ENCODE measurements at places on chromosomes 1 and 21. TPM values are rescaled to one million over a fixed set of nuclear protein-coding genes. Genes with fewer than 3 reads are reported as not detected.
A peak's percentile ranks its signal among the peaks of the same experiment; 100 is the strongest.

HAO2 gene
- not detected for total RNA-seq

ETV3L gene
- total RNA-seq: not detected

GRHL3 gene
- not detected for total RNA-seq

SH2D5 gene
- total RNA-seq: 2.7 TPM

POLR3C gene
- total RNA-seq: 59.2 TPM

HUNK gene
- total RNA-seq: 0.54 TPM

GPX7 gene
- total RNA-seq: 31.1 TPM

SLC30A2 gene
- not detected for total RNA-seq

C1orf53 gene
- total RNA-seq: 0.54 TPM

CFAP107 gene
- not detected for total RNA-seq

USH2A gene
- total RNA-seq: not detected

TNFRSF8 gene
- total RNA-seq: 2.6 TPM

DNA sequence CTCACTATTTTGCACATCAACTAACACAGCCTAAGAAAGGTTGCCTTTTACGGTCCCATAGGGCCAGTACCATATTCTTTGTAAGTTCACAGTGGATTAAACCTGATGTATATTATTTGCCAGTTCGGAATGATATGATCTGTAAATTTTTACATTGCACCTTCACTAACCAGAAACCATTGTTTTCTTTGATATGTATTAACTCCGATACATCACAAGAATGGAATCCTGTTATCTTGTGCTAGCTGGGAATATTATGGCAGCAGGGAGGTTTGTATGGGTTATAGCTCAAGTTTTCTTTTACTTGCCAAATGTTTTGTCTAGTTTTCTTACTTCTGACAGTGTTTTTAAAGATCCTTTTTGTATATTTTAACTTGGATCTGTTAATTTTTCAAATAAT, 51.4 kb upstream of the S1PR1 start:
- no peak for DNase-seq

DNA sequence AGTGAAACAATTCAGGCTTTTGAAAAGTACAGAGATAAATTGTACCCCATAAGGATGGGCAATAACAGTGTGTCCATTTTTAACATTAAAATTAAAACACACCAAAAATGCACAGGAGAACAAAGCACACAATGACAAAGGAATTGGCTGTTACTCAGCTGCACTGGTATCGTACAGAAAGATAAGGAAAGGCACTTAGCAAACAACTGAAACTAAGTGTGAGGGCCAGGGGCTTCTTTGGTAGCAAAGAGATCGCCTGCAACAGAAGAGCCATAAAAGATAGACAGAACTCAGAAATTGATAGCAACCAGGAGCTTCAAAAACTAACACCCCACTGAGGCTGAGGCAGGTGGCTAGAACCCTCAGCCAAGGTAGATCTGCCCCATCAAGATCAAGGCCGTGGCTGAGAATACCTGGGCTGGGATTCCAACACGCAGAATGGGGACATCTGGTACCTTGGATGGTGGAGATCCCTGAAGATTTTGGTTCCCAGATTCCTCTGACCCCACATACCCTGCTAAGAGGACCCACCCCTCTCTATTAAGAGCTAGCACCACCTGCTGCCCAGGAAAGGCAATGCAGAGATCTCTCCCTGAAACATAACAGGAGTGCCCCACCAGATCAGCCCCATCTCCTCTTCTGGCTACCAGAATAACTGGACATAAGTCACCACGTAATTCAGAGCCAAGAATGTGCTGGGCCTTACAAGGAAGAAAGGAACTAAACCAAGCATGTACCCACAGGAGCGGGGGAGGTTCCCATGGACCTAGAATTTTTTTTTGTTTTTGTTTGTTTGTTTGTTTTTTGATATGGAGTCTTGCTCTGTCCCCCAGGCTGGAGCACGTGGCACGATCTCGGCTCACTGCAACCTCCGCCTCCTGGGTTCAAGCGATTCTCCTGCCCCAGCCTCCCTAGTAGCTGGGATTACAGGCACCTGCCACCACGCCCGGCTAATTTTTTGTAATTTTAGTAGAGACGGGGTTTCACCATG, 16.2 kb downstream of the PLEKHO1 start:
- DNase-seq: peak; percentile 36

GRCh38 chr1:199573047-199573446, 454.5 kb upstream of the NR5A2 start:
- no peak for DNase-seq

GRCh38 chr1:46244656-46245371, 2.7 kb upstream of the RAD54L start:
- no peak for DNase-seq

- DNase-seq: no peak
Observed at GRCh38 chr1:152681616-152682015, 4.3 kb upstream of the LCE2B start.

GRCh38 chr1:114756949-114757454, 782 bp downstream of the CSDE1 start:
- DNase-seq: peak; percentile 10

DNA sequence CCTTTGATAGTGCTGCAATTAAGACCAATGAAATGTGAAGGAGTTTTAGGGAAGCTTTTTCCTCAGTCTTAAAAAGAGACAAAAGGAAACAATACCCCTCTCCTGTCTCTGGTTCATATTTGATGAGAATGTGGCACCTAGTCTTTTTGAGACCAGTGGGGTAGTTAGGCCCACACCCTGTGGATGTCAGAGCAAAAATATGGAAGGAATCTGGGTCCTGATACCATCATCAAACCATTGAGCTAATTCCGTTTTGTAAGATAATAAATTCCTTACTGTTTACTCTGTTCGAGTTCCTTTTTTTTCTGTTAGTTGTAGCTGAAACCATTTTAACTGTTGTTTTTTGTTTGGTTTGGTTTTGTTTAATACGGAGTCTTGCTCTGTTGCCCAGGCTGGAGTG, 33.3 kb downstream of the PTPRC start:
- no peak for DNase-seq

DNA sequence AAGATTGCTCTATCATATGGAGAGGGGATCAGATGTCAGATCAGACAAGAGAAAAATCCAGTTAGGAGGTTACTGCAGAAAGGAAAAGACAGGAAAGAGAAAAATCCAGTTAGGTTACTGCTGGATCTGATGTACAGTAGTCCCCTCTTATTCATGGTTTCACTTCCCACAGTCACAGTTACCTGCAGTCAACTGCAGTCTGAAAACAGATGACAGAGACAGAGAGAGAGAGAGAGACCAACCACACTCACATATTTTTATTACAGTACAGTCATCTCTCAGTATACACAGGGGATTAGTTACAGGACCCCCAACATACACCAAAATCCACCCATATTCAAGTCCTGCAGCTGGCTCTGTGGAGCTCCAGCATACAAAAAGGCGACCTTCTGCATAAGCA, 29.3 kb downstream of the NUP133 start:
- DNase-seq: no peak

GRCh38 chr1:178566187-178566586, 53.3 kb downstream of the TEX35 start:
- peak; percentile 9 for DNase-seq

- DNase-seq: no peak
Observed at GRCh38 chr1:43671626-43672330, 21.8 kb downstream of the KDM4A start.

- no peak for DNase-seq
Observed at GRCh38 chr1:82606546-82606945, 805.8 kb downstream of the ADGRL2 start.

GRCh38 chr21:41777951-41778815, 11.3 kb upstream of the RIPK4 start:
- DNase-seq: peak; percentile 19

DNA sequence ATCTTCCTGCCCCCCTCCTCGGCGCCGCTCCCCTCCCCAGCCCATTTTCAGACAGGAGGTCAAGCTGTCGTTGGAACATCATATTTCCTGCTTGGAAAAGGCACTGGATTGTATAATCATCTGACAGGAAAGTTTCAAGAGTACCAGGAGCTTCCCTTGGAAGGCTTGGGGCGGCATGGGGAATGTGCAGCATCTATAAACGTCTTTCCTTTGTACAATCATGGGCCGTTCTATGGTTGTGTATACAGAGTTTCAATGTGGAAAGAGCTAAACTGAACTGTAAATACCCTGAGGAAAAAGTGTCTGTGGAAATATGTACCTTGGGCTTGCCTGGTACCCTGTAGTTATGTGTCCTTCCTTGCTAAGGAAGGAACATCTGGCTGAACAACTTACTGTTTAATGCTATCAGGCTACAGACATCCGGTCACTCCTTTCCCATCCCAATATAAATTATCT, 368.1 kb upstream of the ADGRL2 start:
- no peak for DNase-seq

DNA sequence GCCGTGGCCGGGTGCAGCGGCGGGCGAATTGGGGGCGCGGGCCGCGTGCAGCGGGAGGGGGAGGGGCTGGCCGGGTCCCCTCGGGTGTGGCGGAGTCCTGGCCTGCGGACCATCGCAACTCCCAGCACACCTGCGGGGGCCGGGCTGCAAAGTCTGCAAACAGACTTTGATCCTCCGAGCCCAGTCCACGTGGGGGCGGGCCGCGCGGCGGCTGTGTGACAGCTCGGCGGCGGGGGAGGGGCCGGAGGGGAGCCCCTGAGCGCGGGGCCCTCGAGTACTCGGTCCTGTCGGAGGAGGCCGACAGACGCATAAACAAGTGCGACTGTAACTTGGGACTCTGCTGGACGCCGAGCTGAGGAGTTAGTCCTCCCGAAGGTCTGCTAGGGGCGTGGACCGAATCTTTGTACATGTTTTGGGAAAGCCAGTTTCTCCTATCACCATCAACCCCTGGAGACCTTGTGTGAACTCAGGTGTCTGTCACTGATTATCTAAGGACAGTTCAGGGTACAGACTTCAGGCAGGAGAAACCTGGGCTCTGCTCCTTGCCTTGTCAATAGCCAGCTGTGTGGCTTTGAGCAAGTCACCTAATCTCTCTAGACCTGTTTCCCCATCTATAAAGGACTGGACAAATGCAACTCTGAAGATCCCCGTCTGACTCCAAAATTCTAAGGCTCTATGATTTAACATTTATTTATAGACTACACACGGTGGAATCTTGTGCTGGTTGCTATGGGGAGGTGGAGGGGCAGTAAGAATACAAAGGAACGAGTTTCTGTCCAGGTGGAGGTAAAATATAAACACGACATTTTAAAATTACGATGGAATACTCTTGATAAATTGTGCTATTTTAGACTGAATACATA, 710 bp upstream of the SLC30A1 start:
- no peak for DNase-seq

- no peak for DNase-seq
Observed at GRCh38 chr21:15586752-15587427, 142.9 kb upstream of the USP25 start.

DNA sequence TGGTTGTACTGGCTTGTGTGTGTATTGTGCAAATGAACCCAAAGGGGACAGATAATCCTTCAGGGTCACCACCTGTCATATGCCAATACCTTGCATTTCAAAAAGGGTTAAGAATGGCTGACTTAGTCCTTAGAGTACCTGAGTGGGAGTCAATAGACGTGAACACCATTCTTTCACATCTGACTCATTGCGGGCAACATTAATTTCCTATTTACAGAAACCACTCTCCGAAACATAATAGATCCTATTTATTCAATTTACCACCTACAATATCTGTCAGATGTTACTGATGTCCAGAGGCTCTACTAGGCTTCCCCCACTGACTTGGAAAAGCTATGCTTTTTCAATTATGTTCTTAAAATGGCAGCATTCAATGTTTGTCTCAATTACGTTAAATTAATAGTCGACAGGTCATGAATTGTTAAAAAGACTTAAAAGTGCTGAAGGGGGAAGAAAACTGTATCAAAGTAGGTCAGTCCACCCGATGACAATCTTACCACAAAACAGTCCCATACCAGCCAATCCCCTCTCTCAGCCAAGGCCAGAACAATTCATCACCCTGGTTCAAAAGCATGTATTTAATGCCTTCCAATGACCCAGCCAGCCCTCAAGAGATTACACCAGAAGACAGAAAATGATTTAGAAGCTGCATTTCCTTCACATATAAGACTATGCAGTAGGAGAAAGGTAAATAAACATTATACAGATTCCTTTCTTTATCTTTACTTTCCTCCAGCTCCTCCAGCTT, 48.6 kb upstream of the PLA2G2C start:
- no peak for DNase-seq

DNA sequence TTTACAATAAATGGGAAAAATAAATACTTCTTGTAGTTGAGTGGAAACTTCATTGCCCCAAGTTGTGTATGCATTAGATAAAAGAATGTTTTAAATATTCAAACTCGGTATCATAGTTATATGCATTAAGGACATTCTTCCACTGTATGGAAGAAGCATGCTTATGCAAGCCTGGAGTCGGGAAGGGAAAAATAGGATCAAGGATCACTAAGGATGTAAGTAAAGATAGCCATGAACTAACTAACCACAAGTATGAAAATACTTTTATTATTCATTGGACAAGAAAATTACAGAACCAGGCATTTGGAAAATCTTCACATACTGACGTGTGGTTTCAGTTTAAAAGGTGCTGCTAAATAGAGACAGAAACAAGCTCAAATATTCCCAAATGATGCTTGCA, 26.9 kb upstream of the DPYD start:
- DNase-seq: no peak

DNA sequence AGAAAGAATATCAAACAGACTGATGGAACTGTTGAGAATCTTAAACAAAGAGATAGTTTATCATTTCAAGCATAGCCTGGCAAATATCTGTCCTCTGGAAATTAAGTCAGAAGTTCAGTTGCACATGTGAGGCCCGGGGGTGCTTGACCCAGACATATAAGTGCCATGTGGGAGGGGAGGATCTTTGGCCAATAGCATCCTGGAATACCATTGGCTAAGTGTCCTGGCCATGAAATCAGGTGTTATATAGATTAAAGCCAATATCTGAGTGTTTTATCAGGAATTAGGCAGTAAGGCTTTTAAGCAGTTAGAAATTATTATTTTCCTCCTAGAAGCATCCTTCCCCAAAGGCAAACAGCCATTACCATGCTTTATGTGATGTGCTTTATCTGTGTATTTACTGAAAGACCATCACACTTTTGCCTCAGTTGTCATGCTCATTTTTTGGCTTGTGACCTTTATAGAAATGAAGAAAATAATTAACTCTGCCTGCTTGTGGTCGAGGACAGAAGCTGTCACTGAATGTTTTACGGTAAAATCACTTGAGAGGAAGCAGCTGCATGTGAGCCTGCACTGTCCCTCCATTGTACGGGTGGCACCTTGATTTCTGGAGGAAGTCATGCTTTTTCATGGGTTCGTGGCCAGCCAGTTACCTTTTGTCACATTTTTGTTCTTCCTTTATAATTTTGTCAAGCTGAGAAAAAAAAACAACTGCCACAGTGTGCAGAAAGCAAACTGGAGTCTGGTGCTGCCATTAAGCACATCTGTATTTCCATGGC, 259.9 kb upstream of the FMN2 start:
- DNase-seq: no peak

Data from activated naive CD8-positive, alpha-beta T cell treated with anti-CD3 and anti-CD28 coated beads for 36 hours (primary cell).